Activated CD8-positive, alpha-beta memory T cell treated with anti-CD3 and anti-CD28 coated beads, Interleukin-2, amount 10 ng/mL, durations not matched to agents 7 days and 5 days (primary cell): ENCODE measurements at places on chromosomes 13 and 19. TPM values are rescaled to one million over a fixed set of nuclear protein-coding genes. Genes with fewer than 3 reads are reported as not detected.

Gene ZNF566
- 7.5 TPM for total RNA-seq

Gene RNF17
- total RNA-seq: not detected

Gene CEACAM7
- not detected for total RNA-seq

Gene MAP2K2
- total RNA-seq: 201 TPM

Gene SIAH3
- not detected for total RNA-seq

Gene TRAPPC6A
- total RNA-seq: 50.6 TPM

Gene PEAK3
- total RNA-seq: 0.54 TPM

Gene PABPC3
- 0.20 TPM for total RNA-seq

Gene ZNF543
- 9.4 TPM for total RNA-seq

Gene AZU1
- total RNA-seq: not detected

Gene MISP3
- total RNA-seq: 1.4 TPM
